GM23338 (cell line): ENCODE measurements at places on chromosomes 11 and 22.

GRCh38 chr11:535210-535518, 212 bp downstream of the HRAS start:
- no peak for DNase-seq

DNA sequence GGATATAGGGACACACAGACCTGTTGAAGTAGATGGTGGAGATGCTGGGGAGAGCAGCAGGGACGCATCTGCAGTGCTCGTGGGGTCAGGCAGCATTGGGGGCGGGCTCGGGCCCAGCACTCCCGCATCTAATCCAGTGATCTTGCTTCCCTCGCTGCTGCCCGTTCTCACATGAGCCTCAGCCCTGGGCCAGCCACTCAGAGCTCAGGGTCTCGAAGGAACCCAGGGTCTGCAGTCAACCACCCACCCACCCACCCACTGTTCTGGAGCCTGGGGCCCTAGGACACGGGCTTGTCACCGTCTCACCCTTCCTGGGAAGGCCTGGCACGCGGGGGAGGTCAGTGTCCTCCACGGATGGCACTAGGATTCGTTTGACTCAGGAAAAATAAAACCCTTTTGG, 406.0 kb downstream of the TBC1D22A start:
- DNase-seq, result no peak

GRCh38 chr22:35972559-35972958, 56.1 kb downstream of the RBFOX2 start:
- no peak for DNase-seq

DNA sequence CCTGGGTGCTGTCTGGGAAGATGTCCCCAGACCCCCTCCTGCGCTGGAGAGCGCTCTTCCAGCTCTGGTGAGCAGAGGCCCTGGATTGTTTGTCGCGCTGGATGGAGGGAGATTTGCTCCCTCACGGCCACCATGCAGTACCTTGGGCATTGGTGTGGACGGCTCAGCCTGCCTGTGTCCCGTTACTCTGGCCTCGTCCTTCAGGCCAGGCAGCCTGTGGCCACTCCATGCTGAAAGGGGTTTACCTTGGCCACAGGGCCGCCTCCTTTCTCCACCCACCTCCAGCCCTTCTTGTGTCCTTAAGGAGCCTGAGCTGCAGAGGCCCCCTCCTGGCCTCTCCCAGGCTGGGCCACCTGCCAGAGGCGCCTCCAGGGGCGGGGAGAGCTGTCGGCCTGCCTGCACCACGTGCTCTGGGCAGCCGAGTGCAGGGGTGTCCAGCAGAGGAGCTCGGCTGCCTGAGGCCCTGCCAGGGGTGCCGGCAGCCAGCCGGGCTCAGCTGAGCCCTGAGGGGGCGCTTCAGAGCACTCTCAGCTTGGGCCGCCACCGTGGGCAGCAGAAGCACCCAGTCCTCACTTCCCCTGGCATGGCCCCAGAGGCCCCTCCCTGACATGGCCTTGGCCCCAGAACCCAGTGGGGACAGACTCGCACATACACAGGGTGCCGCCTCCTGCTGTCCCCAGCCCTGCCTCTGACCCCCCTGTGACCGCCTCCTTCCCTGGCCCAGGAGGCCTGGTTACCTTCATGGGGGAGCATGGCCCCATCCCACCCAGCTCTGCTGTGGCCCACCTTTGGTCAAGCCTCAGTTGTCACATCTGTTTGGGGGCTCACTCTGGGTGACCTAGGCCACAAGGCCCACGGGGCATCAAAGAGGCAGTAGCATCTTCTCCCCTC, 3.4 kb downstream of the CCND1 start:
- no peak for DNase-seq

- DNase-seq, result peak; percentile 32
These were observed 560 bp upstream of the MPPED1 start for GRCh38 chr22:43411040-43411868.

- no peak for DNase-seq
These were observed 79.9 kb upstream of the RAB1B start for GRCh38 chr11:66188580-66188979.

- DNase-seq, result no peak
These were observed 8.6 kb downstream of the PLA2G6 start for GRCh38 chr22:38172832-38173640.

DNA sequence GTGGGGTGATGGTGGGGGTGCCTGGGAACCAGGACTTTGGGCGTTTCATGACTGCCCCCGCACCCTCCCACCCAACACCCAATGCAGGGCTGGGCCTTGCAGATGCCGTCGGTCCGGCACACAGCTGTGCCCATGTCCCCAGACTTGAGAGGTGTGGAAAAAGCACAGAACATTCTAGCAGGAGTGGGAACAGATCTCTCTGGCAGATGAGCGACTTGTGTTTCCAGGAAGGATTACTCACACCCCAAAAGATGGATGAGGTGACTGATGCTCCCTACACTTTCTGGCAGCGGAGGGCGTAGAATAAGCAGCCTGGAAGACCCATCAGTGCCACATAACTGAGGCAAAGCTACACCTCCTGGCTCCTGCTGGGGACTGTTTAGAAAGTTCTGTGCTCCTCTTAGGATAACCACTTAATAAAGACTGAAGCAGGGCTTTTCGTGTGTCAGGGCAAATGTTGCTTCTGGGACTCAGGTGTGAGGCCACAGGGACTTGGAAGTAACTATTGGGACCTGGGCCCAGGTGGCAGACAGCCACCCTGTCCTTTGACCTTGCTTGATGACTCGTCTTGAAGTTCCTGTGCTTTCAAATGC, 24.2 kb downstream of the FBLN1 start:
- no peak for DNase-seq

DNA sequence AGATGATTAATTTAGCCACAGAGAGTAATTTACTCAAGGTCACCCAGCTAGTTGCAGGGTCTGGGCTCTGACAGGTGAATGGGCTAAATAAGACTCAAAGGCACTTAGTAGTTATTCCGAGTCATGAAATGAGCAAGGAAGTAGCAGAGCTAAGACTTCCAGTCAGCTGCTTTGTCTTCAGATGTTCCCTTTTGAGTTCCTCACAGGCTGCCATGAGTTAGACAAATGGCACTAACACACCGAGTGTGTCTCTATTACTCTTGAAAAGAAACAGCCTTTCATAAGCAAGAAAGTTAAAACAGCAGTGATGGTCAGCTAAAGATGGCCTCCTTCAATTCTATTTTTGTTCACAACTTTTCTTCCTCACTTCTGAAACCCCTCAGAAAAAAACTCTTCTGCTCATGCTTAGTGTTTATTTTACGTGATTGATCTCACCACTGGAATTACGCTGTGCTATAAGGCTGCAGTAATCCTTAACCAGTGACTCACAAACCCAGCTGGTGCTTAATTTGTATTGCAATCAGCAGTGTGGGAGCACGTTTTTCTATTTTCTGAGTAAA, 389.1 kb downstream of the AASDHPPT start:
- DNase-seq, result no peak

DNA sequence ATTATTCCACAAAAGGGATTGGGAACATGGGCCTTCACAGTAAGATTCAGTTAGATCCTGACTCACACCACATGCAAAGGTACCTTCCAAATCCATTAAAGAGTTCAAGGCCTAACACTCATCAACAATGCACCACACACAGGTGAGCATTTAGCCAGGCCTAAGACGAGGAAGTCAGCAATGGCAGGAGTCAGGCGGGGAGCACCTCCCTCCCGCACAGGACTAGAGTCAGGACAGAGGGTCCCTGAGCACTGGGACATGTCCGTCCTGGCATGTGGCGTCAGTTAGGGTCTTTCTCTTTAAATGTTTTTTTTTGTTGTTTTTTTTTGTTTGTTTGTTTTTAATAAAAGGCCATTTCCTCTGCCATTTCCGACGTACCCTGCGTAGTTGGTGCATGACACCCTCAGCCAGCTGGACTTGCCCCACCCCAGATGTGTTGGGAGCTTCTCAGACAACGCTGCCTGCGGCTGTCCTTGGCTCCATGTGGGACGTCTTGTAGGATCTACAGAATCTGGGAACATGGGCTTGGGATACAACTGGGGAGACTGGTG, 1458.6 kb downstream of the BRD1 start:
- no peak for DNase-seq

GRCh38 chr22:24423519-24424000, 3.8 kb upstream of the ADORA2A start:
- peak; percentile 70 for DNase-seq

GRCh38 chr22:29477723-29478318, 2.2 kb upstream of the NEFH start:
- DNase-seq, result peak; percentile 54

GRCh38 chr11:22976146-22976545, 115.9 kb upstream of the CCDC179 start:
- DNase-seq, result no peak

- DNase-seq, result peak; percentile 28
These were observed at the start of gene TEX12 for GRCh38 chr11:112167145-112167544. Gene TEX12, plus strand, starts transcription at chr11:112167372. Its CDS starts 1,897 bp downstream, at chr11:112169269.

GRCh38 chr11:128279866-128280265, 307.5 kb downstream of the ETS1 start:
- no peak for DNase-seq

DNA sequence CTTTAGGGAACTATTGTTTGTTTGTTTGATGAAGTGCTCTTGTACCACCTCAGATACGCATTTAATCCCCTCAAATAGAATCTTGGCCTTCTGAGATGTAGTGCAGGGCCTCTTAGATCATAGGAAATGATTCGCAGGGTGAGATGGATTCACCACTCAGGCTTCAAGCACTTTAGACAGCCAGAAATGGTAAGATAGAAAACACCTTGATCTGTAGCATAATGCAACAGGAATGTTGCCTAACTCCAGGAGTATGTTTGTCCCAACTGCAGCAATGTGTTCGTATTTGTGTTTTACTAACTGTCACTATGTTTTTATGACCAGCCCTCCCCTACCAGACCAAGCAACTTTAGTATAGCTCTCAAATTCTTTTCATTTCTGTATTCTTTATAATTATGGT, 761.2 kb downstream of the NELL1 start:
- DNase-seq, result no peak

GRCh38 chr11:65428578-65429067, 6.0 kb downstream of the NEAT1 start:
- DNase-seq, result peak; percentile 16

DNA sequence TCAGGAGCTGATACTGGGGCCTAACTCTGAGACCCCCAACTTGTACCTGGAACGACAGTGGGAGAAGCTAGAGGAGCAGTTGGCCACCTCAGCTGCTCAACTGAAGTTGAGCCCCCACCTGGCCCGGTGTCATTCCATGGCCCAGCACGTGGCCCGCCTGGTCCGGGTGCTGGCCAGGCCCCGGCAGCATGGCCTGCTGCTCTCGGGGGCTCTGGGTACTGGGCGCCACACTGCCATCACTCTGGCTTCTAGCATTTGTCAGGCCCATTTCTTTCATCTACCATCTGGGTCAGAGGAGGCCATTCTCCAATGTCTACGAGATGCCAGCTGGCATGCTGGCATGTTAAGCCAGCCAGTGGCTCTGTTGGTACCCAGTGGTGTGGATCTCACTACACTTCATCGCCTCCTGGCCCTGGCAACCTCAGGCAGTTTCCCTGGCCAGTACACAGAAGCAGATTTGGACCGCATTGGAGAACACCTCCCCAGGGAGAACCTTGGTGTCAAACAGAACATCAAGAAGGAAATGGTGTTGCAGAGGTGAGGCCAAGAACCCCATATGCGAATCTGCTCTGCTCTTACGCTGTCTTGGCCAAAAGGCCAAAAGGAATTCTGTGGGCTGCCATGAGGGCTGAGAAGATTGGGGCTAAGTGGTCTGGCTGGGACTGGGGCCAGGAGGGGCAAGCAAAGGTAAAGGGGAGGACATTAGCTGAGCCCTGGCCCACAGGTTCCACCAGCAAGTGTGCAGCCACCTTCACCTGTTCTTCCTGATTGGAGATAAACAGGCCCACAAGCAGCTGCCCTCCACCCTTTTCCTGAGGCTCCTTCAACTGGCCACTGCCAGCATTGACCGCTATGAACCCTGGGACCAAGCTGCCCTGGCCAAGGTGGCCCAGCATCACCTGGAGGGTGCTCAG, 45.4 kb downstream of the RRP8 start:
- no peak for DNase-seq

DNA sequence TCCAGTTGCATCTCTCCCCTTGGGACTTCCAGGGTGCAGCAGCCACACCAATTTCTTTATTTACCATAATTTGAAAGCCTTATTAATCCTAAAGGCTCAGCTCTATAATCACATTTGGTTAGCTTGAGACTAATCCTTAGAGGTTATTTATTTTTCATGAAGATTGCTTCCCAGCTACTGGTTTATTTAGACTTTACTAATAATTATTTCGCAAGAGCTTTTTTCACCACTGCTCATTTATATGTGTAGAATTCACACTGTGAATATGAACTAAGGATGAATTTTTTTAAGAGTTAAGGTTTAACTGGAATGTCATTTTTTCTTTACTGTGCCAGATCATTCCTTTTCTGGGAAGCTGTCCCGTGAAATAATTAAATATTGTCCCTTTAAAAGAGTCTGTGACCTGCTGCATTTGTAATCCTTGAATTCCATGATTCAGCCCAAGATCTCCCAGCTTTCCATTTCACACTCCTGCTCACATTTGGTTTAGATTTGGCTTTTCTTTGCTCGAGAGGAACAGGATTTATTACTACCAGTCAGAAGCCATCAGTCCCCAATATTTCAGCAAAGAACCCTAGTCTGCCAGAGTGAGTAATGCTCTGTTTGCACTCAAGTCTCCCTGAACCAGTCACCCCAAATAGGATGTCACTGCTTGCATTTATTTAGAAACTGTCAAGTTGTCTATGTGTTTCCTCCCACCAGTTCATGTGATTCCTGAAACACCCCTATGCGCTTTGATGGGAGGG, 4.4 kb upstream of the CD44 start:
- no peak for DNase-seq

GRCh38 chr11:3623121-3623520, 18.7 kb downstream of the ART5 start:
- no peak for DNase-seq

DNA sequence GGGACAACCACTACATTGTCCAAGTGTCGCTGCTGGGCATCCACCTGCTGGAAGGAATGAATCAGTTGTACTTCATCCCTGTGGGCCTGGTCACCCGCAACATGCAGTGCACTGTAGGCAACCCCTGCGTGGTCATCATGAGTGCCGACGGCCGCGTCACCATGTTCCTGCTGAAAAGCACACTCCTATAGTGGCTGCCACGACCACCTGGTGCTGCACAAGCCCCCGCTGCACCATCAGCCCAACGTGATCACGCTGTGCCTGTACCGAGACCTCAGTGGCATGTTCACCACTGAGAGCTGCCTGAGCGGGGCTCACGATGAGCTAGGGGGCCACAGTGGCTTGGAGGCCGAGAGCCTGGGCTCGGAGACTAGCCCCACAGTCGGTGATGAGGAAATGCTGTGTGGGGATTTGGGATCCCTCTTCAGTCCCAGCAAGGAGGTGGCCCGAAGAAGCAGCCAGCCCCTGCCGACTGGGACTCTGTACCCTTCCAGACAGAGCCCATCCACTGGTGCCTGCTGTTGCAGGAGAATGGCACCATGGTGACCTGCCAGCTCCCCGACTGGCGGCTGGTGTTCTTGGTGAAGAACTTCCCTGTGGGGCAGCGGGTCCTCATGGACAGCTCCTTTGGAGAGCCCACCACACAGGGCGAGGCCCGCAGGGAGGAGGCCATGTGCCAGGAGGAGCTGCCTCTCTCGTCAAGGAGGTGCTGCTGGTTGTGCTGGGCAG, 15.7 kb upstream of the SLC5A4 start:
- no peak for DNase-seq

- DNase-seq, result peak; percentile 25
These were observed 227.9 kb downstream of the NTM start for GRCh38 chr11:131598305-131598704.
